Esophagus squamous epithelium (tissue), 5 donors: ENCODE measurements at places on chromosomes 6 and 20. TPM values are rescaled to one million over a fixed set of nuclear protein-coding genes. Genes with fewer than 3 reads are reported as not detected.
A peak's percentile ranks its signal among the peaks of the same experiment; 100 is the strongest.

- no peak overlapping the region for H3K27ac ChIP-seq
- no peaks in the 10 kb centered on the region for H3K36me3 ChIP-seq
- no peaks in the 10 kb centered on the region for H3K27me3 ChIP-seq
- no peak for DNase-seq
Observed at GRCh38 chr6:69289689-69290495, 506.9 kb downstream of the LMBRD1 start.

GABRR1 gene
- total RNA-seq = not detected

GRCh38 chr20:53926428-53927028 lies 143.9 kb downstream of the BCAS1 start:
- DNase-seq = no peak
- H3K4me1 ChIP-seq = peaks cover 49% of the 10 kb centered on the region
- H3K4me3 ChIP-seq = no peak overlapping the region
- no peaks in the 10 kb centered on the region for H3K27me3 ChIP-seq
- peak overlapping the region; percentile 81 for H3K27ac ChIP-seq
- H3K36me3 ChIP-seq = no peaks in the 10 kb centered on the region

PREX1 gene
- total RNA-seq = 4.9 TPM

ZKSCAN3 gene
- 1.1 TPM for total RNA-seq

GRCh38 chr6:116596815-116597214 lies 19.5 kb upstream of the RSPH4A start:
- H3K27ac ChIP-seq = no peak overlapping the region
- no peaks in the 10 kb centered on the region for H3K36me3 ChIP-seq
- no peak for DNase-seq
- H3K4me3 ChIP-seq = no peak overlapping the region
